ENCODE measurements at places on chromosomes 12 and 14. TPM values are rescaled to one million over a fixed set of nuclear protein-coding genes. Genes with fewer than 3 reads are reported as not detected.
A peak's percentile ranks its signal among the peaks of the same experiment; 100 is the strongest.

Gene ALDH1L2
- total RNA-seq: 68.9 TPM

GRCh38 chr12:118645219-118645618 is 268.9 kb downstream of the SUDS3 start:
- DNase-seq: no peak

DNA sequence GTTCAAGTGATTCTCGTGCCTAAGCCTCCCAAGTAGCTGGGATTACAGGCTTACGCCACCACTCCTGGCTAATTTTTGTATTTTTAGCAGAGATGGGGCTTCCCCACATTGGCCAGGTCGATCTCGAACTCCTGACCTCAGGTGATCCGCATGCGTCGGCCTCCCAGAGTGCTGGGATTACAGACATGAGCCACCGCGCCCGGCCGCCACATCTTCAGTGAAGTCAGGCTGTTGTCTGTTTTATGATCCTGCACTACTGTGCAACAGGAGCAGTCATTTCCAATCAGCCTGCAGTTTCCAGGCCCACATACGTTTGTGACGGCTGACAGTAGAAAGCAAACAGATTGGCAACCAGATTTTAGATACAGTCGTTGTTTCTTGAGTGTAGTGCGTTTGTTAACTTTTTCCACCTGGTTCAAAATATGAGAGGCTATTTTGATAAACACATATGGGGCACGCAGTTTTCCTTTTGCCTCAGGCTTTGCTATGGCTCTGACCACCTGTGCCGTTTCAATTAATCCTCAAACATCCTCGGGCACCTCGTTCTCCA is 74.8 kb downstream of the LGMN start:
- DNase-seq: no peak

Gene OGFOD2
- 19.6 TPM for total RNA-seq

- DNase-seq: no peak
Observed at GRCh38 chr12:120866108-120866507, 38.0 kb downstream of the SPPL3 start.

DNA sequence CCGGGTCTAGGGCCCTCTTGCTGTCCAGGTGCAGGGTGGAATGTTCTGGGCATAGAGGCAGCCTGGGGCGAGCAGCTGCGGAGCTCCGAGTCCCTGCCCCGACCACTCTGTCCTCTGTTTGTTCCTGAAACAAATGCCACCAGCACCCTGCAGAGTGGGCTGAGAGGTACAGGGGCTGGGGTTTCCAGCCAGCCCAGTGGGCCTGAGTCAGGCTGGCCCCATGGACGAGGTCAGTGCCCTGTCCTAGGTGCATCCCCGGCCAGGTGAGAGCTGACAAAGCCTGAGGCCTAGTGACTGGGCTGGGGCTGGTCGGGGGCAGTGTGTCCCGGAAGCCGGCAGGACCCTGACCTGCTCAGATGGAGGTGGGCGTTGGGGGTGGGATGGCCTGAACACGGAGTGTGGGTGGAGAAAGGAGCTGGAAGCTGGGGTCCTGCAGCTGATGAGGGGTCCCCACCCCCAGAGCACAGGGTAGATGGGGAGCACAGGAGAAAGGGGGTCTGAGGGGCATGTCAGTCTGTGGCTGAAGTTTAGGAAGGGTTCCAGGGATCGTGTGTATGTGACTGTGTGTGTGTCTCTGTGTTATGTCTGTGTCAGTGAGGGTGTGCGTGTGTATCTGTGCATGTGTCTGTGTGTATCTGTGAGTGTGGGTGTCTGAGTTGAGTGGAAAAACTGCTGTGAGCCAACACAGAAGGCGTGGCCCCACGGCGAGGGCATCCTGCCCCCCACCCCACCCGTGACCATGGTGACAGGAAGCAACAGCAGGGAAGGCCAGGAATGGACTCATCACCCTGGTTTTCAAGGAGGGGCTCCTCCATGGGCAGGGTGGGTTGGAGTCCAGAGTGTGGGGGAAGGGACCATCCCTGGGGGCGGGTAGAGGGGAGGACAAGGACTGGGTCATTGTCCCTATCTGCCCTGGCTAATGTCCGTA is 2.4 kb upstream of the CRIP1 start:
- no peak for DNase-seq

- no peak for DNase-seq
Observed at GRCh38 chr12:129659961-129660622, 243.7 kb downstream of the TMEM132D start.

Gene DBX2
- total RNA-seq: not detected

GRCh38 chr14:94450722-94451090 is 1.9 kb downstream of the SERPINA11 start:
- DNase-seq: no peak

DNA sequence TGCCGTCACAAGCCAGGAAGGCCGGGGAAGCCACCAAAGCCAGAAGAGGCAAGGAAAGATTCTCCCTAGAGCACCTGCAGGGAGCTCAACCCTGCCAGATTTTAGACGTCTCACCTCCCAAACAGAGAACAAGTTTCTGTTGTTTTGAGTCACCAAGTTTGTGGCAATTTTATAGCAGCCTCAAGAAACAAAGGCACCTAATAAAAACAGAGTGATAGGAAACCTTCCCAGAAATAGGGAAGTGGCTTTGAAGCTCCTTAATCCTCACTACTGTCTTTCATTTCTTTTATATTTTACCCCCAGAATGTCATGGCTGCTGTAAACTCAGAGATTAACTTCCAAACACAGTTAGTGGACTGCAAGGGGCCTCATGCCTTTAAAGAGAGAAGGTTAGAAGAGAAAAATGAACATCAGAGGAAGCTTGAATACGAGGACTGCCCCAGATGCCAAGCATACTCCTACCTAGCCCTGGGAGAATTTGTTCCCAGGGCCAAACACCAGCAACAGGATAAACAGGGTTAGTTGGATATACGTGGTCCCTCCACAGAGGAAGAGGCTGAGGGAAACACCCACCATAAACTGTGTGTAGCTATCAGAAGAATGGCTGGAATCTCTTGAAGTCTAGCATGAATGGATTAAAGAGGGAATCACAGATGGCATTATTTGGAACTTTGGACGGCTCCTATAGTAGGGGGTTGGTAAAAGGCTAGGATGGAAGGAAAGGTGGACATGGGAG is 148.3 kb downstream of the KCNA5 start:
- no peak for DNase-seq

DNA sequence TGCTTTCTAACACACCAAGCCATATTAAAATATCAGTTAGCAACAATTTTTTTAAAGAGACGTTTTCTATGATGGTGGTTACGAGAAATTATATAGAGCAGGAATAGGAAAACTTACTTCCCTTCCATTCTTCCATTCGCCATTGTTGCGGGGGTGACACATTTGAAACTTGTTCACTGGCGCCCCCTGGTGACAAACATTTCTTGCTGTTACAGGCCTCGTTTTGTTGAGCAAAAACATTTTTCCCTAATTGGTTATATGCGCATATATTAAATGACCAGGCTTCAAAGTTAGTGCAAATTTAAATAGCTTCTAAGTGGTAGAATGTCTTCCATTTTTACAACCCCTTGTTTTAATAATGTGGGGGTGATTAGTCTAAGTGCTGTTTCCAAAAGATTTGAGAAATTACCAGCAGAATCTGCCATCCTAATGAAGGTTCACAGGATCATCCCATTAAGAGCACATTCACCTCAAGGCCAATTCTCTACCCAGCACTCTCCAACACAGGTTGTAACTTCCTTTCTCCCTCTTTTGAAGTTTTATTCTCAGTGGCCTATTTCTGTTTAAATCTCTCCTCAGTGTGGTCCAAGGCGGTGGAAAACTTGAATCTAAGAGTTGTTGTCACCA is 1124.7 kb downstream of the FLRT2 start:
- DNase-seq: no peak

GRCh38 chr14:101704140-101704539 is 57.4 kb upstream of the PPP2R5C start:
- no peak for DNase-seq

GRCh38 chr14:53380867-53381225 is 227.7 kb upstream of the DDHD1 start:
- DNase-seq: no peak

Gene LPAR5
- 0.21 TPM for total RNA-seq

GRCh38 chr12:42809226-42809625 is 219.7 kb upstream of the PRICKLE1 start:
- DNase-seq: no peak

Gene SOX5
- 18.2 TPM for total RNA-seq

Gene PLEKHG7
- total RNA-seq: not detected

- no peak for DNase-seq
Observed at GRCh38 chr14:69170839-69171238, 17.9 kb upstream of the DCAF5 start.

DNA sequence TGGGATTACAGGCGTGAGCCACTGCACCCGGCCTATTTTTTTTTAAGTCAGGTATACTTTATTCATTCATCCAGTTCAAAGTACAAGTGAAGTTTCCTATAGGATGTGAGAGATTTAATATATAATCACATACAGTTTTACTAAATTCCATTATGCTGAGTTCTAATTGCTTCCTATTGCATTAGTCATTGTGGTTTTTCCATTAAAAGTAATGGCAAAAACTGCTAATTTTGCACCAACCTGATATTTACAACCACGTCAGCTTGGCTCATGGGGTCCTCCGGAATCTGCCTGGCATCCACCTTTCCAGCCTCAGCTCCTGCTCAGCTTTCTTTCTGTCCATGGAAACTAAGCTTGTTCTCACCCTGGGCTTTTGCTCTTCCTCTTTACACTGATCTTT is 67.0 kb upstream of the CSRP2 start:
- no peak for DNase-seq

GRCh38 chr12:76028571-76029277 is 2.9 kb downstream of the PHLDA1 start:
- DNase-seq: no peak

Gene RAD51AP1
- not detected for total RNA-seq

DNA sequence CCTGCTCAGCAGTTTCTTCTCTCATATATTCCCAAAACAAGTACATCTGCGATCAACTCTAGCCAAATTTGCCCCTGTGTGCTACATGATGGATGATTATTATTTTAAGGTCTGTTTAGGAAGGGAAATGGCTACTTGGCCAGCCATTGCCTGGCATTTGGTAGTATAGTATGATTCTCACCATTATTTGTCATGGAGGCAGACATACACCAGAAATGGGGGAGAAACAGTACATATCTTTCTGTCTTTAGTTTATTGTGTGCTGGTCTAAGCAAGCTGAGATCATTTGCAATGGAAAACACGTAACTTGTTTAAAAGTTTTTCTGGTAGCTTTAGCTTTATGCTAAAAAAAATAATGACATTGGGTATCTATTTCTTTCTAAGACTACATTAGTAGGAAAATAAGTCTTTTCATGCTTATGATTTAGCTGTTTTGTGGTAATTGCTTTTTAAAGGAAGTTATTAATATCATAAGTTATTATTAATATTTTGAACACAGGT is 45.5 kb downstream of the EID3 start:
- DNase-seq: peak; percentile 12

- DNase-seq: no peak
Observed at GRCh38 chr12:29223426-29223825, 74.3 kb downstream of the FAR2 start.

DNA sequence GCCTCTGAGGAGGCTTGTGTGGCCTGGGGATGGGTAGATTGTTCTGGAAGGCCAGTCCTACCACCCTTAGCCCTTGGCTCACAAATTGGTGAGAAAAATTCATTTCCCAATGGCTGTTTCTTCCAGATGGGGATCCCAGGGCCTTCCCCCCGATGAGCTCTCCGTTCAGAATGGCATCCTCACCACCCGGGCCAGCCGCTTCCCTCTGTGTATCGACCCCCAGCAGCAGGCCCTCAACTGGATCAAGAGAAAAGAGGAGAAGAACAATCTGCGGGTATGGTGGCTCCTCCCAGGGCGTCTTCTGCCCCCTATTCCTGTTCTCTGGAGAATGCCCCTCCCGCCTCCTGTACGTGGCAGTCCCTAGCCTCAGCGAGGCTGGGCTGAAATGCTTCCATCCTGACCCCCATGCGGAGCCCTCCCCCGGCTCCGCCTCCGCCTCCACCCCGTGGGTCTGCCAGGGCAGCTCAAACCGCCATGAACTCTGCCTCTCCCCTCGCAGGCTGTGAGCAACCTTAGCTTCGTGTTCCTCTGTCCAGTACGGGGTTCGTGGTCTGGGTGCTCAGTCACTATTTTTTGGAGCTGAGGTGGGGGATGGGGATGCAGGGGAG is 57.8 kb downstream of the CCDC92 start:
- no peak for DNase-seq

DNA sequence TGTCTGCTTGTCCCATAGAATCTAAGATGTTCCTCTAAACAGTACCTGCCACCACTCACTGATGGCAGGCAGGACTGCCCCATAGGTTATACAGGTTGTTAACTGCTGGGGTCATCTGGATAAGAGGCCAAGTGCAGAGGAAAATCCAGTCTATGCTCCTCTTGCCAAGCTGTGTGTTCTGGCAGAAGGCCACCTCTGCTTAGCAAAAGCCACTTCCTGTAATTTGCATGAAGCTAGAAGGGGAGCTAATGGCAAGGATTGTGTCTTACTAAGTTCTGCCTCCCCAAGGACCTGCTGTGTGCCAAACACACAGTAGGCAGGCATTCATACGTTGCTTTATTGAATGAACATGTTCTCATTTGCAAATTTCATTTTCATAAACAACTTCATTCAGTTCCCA is 445.4 kb downstream of the BCL11B start:
- DNase-seq: no peak

Gene PLEKHH1
- 15.0 TPM for total RNA-seq

GRCh38 chr14:100299238-100299560 is 7.0 kb downstream of the SLC25A29 start:
- no peak for DNase-seq

- DNase-seq: no peak
Observed at GRCh38 chr12:117847371-117847770, 121.4 kb downstream of the KSR2 start.

Gene KRT2
- not detected for total RNA-seq

DNA sequence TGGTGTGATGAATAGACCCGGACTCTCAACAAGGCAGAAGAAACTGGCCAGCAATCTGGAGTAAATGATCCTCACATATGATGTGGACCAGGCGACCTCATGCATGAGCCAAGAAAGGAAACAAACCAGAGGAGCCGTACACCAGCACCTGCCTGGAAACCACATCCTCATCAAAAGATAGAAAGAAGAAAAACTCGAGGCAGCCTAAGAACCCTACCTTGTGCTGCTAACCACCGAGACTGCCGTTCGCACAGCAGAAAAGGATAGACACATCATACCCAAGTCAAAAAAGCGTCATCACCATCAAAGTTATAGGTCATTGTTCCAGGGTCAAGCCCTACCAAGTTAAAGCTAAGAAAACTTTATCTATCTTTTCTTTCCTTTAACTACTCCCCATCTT is 66.7 kb downstream of the RESF1 start:
- no peak for DNase-seq

DNA sequence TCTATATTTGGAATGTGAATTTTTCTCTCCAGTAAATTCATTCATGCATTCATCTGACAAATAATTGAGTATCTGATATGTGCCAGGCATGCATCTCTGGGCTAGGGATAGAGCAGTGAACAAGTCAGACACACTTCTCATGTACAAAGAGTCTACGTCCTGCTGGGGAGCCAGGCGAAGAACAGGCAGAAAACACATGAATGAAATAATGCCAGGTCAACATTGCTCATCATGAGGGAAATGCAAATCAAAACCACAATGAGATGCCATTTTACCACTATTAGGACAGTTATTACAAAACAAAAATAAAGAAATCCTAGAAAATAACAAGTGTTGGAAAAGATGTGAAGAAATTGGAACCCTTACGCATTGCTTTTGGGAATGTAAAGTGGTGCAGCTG is 90.3 kb downstream of the PAX9 start:
- no peak for DNase-seq
